ENCODE measurements at places on chromosomes 11 and 22.
A peak's percentile ranks its signal among the peaks of the same experiment; 100 is the strongest.

DNA sequence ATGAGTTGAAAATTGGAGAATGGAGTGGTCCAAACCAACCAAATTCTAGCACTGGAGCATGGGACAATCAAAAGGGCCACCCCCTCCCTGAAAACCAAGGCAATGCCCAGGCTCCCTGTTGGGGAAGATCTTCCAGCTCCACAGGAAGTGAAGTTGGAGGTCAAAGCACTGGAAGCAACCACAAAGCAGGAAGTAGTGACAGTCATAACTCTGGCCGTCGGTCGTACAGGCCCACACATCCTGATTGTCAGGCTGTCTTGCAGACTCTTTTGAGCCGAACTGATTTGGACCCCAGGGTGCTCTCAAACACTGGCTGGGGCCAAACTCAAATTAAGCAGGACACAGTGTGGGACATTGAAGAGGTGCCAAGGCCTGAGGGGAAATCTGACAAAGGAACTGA, 80.5 kb upstream of the ADSL start:
- no peak for DNase-seq

DNA sequence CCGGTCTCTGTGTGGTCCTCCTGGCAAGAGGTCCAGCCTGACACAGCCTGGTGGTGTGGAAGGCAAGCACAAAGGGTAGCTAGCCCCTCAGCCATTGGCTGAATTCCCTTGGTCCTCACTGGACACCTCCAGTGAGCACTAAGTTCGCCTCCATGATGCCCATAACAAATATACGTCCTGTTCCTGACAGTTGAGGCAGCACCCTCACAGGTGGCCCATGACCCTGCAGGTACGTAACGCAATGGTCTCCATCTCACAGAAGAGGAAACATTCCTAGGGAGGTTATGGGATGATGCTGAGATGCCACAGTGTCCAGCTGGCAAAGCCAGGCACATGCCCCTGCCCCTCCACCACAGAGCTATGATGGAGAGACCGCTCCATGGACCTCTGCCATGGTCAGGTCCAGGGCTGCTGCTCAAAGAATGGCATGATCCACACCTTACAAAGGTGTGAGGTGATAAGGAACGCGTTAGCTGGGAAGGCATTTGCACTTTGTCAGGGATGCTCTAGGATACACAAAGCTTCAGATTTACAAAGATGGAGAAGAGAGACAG, 1.4 kb upstream of the GNAZ start:
- DNase-seq, result no peak

DNA sequence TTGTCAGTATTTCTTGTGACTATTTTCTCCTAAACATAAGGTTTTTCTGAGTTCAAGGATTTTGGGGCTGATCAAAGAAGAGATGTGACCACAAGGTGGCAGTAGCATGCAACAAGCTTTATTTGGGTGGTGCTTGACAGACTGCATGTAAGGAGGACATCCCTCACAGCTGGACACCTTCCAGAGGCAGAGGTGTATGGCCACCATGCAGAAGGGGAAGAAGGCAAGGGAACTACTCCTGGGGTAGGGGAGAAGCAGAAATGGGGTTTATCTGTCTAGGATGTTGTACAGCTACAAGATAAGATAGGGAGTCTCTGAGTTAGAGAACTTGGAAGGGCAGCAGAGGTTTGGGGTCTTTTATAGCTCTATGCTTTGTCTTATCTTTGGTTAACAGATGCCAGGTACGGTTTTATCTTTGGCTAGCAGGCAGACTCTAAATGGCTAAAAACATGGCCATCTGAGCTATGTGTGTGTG, 5.1 kb upstream of the BIRC2 start:
- no peak for DNase-seq

GRCh38 chr11:60924110-60924905, at the start of gene TMEM132A:
TSS of gene TMEM132A (plus strand) at chr11:60924460. CDS start at chr11:60924634, 174 bp downstream.
- DNase-seq, result no peak

DNA sequence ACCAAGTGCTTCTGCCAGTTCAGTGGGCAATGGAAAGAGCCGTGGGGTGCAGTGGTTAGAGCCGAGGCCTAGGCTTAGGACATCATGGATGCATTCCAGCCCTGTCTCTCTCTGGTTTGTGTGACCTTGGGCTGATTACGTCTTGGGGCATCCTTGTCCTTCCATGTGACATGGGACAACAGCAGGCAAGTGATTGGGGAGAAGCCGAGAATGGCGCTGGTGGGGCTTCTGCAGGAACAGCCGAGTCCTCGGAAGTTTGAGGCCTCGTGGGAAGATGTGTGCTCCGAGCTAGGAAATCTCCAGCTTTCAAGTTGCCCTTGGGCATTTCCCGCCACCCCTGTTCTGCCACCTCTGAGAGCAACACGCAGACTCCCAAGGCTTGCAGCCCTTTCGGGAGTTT, 16.6 kb downstream of the TSPAN18 start:
- DNase-seq, result no peak

GRCh38 chr11:8031248-8032115, 44.3 kb downstream of the EIF3F start:
- DNase-seq, result no peak

- no peak for DNase-seq
Measured at GRCh38 chr11:44140805-44141204, 45.3 kb downstream of the EXT2 start.

- no peak for DNase-seq
Measured at GRCh38 chr22:45904236-45904635, 72.7 kb downstream of the WNT7B start.

- DNase-seq, result no peak
Measured at GRCh38 chr11:125750629-125751028, 4.5 kb downstream of the PATE1 start.

GRCh38 chr11:71998649-71999310, at the start of gene IL18BP:
TSS of gene IL18BP (plus strand) at chr11:71998909. CDS start at chr11:71999985, 1,076 bp downstream.
- no peak for DNase-seq

DNA sequence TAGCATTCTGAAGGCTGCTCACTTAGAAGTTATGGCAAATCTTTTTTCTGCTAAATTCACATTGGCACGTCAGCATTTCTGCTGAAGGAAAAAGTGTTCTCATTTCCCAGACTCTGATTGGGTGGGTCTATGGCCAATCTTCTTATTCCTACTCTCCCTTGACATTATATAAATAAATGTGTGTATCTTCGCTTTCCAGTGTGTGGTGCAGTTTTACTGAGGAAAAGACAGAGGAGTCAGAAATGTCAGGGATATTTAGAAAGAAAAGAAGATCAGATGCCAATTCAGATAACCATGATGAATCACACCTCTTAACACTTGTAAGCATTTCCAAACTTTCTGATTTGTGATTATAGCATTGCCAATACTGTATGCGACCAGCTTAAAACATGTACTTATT, 3.2 kb upstream of the BDNF start:
- DNase-seq, result no peak

- DNase-seq, result no peak
Measured at GRCh38 chr11:66877588-66878385, 20.9 kb downstream of the LRFN4 start.

- DNase-seq, result no peak
Measured at GRCh38 chr11:35683728-35684339, 21.3 kb downstream of the TRIM44 start.

DNA sequence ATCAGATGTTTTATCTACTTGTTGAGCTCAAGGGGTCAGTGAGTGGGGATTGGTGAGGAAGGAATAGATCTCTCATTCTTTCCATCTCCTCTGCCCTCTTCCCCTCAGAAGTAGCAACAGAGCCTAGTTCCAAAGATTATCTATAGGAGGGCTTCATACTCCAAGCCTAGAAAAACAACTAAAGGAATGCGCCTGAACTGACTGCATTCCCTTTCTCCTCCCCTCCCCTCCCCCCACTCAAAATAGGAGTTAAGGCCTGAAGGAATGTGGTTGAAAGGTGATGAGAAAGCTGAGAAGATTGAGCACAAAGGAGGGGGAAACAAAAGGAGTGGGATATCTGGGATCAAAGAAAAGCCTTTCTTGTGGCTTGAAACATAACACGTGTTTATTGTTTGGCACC, 10.5 kb downstream of the EMSY start:
- DNase-seq, result no peak

- DNase-seq, result no peak
Measured at GRCh38 chr22:37182949-37183245, 5.2 kb downstream of the C1QTNF6 start.

DNA sequence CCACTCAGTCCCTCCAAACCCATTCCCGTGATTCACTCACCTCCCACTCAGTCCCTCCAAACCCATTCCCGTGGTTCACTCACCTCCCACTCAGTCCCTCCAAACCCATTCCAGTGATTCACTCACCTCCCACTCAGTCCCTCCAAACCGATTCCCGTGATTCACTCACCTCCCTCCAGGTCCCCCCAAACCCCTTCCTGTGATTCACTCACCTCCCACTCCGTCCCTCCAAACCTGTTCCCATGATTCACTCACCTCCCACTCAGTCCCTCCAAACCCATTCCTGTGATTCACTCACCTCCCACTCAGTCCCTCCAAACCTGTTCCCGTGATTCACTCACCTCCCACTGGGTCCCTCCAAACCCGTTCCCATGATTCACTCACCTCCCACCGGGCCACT, 639.6 kb downstream of the BRD1 start:
- no peak for DNase-seq

DNA sequence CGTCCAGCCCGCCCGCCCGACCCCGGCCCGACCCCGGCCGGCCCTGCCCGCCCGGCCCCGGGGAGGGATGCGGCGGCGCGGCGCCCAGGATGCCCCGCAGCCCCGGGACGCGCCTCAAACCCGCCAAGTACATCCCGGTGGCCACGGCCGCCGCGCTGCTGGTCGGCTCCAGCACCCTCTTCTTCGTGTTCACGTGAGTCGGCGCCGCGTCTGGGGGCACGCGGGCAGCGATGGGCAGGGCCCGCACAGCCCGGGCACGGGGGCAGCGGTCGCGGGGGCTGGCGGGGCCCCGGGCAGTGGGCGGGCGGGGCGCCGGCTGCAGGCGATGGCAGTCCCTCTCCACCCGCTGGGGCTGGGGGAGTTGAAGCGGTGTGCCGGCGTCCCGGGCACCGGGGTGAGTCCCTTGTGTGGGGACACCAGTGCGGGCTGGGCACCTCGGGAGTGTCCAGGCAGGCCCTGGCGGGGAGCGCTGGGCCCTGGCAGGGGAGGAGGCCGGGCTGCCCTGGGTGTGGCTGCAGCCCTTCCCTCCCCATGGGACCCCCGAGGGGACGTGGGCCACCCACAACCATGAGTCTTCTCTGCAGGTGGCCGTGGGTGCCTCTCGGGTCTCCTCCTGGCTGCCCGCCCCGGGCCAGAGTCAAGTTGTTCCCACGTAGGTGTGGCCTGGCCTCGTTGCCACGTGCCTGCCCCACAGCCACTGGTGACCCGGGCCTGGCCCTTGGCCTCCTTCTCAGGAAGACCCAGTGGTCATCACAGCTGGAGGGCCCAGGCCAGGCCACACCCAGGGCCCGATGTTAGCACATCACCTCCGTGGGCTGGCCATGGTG, 468 bp downstream of the ZDHHC8 start:
- no peak for DNase-seq

GRCh38 chr22:24413736-24414385, 13.5 kb upstream of the ADORA2A start:
- DNase-seq, result no peak

DNA sequence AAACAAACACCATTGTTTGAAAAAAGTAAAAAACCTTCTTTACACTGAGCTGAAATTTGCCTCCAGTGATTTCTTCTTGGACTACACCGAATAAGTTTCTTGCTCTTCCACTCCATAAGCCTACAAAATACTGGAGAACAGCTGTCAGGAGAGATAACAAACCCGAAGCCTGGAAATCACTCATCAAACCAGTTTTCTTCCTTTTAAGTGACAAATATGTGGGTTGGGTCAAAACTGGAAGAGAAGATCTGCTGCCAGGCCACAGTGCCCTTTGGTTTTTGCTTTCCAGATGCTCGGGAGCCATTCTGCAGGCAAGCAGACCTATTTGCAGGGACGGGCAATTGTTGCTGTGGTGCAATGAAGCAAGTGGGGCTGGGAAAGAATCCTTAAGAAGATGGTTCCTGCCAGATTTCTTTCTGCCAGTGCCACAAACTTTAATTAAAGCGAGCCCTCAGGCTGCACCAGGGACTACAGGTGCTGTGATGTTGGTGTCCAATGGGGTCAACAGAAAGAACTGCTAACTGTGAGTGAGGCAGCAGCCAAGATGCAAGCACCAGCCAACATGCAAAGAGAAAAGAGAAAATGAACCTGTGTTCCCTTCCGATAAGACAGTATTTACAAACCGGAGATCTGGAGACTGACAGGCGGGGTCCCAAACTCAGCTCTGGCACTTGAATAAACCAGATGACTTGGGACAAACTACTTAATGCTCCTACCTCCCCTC, 44.8 kb upstream of the SMCO4 start:
- no peak for DNase-seq

DNA sequence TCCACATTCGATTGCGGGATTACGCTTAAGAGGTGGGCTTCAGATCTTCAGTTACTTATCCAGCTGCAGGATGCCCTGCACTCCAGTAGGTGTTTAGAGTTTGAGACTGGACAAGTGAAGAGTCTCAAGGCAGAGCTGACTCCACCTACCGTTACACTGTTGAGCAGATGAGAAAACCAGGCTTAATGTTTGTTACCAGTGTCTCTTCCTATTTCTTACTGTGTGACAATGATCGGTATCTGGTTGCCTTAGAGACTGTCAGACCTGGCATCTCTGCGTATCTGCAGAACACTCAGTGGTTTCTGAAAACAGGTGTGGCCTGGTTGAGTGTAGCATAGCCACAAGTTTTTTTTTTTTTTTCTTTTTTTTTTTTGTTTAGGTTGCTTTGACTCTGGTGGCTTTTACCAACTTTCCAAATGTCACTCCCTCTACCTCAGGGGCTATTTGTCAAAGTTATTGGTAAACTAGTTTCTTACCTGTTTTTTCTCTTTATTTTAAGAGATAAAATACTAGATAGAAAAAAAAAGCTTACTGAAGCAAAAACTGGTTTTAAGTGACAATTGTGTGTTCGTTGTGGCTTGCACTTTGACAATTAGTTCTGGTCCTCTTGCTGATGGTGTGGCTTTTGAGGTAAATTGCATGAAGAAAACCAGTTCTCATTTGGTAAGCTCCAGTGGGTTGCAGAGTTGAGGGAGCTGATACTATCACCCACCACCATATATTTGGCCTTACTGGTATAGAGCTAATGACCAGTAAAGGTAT, 284.8 kb downstream of the ETS1 start:
- DNase-seq, result peak; percentile 38

DNA sequence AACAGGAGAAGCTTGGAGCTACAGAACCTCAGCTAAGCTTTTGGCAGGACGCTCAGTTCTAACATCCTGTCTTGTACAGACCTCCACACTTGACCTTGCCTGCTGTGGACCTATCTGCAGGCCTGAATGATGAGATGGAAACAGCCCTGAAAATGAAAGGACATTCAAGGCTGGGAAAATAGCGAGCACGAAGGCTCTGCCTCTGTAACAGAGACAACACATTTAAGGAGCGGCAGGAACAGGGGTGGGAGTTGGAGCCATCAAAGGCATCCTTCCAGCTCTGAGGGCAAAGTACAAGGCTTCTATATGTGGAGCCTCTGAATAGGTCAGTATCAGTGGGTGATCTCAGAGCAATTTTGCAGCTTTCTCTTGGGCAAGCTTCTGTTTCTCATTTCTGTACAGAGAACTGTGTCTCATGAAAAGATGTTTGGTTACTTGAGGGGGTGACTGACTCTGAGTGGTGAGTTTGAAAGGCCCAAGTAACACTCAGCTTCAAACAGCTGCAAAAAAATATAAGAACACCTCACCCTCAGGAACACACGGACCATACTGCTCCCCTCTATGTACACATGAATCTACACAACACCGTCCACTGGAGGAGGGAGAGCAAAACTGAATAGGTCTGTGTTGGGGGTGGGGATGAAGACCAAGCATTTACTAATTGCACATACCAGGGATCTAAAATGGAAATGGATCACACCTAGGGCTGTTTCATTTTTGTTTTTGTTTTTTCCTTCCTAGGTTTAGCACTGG, 101.6 kb downstream of the CCDC81 start:
- DNase-seq, result no peak

Measured in stimulated activated CD4-positive, alpha-beta T cell treated with anti-CD3 and anti-CD28 coated beads, Interleukin-15, amount 100 ng/mL, for 1 hour (primary cell).